ENCODE measurements at places on chromosomes 12 and 14.

DNA sequence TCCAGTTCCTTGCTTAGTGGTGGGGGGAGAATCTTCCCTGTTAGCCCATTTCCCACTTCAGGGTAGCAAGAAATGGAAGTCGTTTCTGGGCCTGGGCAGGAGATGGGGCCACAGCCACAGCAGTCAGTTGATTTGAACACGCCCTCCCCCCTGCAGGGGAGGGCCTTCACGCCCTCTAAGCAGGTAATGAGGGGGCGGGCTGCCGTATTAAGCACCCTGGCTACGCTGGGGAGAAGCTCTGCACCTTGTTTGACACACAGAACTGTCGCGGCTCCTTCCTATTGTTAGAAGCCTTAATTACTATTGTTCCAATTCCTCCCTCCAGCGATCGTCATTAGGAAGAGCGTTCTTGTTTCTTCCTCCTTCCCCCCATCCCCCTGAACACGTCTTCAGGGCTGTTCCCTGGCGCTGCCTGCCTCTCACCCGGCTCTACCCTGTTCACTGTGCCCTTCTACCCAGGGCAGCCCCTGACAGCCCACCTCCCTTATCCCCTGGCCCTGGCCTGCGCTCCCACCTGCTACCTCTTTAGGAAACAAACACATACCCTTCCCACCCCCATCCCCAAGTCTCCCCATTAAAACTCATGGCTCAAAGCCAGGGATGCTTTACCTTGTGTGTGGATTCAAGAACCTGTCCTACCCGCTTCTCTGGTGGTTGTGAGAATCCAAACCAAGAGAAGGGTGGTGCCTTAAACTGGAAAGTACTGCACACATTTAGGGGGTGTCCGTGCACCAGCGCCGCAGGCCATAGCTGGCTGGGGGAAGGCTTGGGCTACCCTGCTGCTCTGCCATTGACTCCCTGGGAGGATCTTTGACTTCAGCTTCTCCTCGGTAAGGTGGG lies 137.6 kb downstream of the TSPAN9 start:
- DNase-seq, result no peak

DNA sequence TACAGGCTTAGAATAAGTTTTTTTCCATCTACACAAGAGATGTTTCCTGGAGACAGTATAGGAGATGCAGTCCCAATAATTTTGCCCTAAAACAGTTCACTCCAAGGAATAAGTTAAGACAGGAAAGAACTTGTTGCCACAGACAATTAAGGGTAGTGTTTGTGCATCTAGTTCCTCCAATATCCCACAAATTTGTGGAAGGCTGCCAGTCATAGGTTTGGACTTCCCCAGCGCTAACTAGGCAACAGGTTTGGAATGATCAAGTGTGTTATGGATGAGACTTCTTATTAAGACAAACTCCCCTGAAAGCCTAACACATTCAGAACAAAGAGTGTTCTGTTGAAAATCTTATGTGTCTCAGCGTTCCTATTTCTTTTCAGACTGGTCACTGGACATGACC lies 611.0 kb downstream of the CCER1 start:
- DNase-seq, result no peak

DNA sequence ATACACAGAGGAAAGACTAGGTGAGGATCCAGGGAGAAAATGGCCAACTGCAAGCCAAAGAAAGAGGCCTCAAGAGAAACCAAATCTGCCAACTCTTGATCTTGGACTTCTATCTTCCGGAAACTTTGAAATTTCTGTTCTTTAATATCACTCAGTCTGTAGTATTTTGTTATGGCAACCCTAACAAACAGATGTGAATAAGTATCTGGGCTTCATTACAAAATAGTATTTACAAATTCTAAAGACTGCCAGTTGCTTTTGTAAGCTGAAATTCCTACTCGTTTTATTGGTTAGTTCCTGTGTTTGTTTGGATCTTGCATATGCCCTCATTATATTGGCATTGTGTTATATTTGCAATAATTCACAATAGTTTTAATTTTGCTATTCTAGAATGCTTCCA lies 143.2 kb upstream of the USP15 start:
- no peak for DNase-seq

DNA sequence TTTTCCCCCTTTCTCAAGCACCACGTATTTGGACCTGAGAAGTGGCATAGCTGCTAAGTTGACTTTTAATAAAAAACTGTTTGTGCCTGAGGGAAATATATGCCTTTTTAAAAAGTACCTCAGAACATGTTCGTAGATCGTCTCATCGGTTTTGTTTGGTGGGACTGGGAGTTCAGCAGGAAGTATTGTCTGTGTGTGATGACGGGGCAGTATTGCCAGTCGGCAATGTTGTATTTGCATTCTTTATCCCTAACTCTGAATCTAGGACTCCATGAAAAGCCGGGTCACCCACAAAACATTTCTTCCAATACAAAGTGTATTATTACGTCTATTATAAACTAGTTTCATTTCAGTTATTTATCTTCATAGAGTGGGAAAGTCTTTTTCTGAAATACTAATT lies 19.7 kb upstream of the FGD4 start:
- no peak for DNase-seq

DNA sequence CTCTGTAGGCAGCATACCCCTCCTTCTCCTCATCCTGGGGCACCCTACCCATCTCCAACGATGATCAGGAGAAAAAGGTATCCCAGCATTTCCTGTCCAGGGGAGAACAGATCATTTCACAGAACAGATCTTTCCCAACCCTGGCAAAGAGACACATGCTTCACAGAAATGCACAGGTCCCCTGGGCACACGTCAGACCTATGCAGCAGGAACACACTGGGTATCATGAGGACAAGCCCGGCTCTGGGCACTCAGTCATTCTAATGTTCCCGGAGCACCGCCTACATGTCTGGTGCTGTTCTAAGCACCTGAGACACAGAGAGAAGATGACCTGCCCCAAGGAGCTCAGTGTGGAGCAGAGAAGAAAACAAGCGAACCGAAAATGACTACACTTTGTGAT lies 56.2 kb downstream of the ACTN1 start:
- DNase-seq, result no peak

GRCh38 chr14:72902801-72903530 lies 9.1 kb upstream of the DPF3 start:
- no peak for DNase-seq

DNA sequence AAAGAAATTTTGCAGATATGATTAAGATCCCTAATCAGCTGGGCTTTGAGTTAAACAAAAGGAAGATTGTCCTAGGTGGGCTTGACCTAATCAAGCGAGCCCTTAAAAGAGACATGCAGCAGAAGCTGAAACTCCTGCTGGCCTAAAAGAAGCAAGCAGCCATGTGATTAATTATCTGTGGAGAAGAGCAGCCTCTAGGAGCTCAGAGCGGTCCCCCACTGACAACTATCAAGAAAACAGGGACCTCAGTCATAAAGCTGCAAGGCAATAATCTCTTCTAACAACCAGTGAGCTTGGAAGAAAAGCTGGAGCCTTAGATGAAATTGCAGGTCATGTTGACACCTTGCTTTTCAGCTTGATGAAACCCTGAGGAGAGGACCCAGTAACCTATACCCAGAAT lies 288.9 kb upstream of the CLEC14A start:
- no peak for DNase-seq

DNA sequence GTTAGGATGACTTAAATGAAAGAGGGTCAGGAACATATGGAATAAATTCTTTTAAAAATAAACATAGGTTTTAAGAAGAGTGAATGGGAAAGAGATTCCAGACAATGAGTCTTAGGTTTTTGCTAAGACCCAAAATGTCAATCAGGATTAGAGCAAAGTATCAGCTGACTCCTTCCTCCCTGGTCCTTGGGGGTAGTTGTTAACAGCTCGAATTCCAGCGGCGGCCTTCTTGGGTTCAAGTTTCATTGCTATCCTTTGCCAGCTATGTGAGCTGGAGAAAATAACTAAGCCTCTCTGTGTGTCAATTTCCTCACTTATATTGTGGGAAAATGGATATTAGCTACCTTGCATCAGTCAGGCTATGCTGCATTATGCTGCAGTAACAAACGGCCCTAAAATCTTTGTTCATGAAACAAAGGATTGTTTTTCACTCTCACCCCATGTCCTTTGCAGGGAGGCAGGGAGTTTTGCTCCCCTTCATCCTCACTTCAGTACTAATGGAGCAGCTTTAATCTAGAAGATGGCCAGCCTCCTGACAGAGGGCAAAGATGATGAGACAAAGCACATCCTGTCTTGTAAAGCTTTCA lies 83.8 kb upstream of the RFLNA start:
- no peak for DNase-seq

DNA sequence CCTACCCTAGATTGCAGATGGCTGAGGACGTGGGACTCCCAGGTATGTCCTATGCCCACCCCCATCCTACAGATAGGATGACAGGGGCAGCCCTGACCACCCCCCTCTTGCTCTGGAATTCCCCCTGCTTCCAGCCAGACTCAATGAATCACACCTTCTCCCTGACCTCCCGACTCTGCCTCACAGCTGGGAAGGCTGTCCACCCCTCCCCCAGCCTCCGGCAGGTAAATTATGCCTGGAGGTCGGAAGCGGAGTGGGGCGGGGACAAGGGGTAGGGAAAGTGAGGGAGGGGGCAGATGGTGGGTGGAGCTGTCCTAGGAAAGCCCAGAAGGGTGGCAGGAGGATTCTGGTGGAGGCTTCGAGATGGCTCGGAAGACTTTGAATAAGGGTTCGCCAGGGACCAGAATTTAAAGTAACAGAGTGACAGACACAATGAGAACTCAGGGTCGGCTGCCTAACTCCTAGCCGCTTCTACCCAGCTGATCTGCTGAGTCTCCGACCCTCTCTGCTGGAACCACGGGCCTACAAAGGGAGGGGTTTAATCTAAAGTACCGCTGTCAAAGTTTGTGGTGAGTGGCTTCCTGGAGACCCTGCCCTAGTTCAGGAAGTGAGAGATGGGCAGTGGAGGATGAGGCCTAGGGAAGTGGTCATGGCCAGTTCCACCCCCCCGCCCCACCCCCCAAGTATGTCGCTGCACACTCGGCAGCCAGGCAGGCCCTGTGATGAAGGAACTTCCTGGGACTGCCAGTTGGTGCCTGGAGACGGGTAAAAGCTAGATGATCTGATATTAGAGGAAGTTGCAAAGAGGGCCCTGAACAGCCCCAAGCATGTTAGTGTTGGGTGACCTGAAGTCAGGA lies 4.2 kb downstream of the PLEKHG3 start:
- no peak for DNase-seq

Measured in iPS DF 6.9 (cell line).